ENCODE measurements at places on chromosomes 12 and 14.

GRCh38 chr14:100710391-100710790 lies 16.3 kb upstream of the DLK1 start:
- DNase-seq: no peak

- DNase-seq: no peak
Measured at GRCh38 chr12:15899282-15899870, 11.8 kb upstream of the DERA start.

DNA sequence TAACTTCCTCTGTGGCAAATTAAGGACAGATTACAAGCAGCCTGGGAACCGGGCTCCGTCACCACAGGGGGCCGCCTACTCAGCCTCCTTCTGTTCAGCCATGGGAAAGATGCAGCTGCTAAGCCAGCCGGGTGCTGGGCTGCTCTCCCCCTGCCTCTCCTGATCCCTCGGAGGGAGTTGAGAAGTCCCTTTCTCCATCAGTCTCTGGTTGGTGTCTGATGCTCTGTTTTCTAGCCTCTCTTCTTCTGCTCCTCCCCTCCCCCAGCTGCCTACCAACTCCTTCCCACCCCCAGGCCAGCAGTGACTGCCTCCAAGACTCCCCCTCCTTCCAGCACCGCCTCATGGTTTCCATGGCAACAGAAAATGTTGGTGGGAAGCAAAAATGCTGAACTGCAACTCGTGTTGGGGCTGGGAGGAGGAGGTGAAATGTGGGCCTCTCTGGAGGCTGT lies 486.7 kb downstream of the APAF1 start:
- DNase-seq: no peak

DNA sequence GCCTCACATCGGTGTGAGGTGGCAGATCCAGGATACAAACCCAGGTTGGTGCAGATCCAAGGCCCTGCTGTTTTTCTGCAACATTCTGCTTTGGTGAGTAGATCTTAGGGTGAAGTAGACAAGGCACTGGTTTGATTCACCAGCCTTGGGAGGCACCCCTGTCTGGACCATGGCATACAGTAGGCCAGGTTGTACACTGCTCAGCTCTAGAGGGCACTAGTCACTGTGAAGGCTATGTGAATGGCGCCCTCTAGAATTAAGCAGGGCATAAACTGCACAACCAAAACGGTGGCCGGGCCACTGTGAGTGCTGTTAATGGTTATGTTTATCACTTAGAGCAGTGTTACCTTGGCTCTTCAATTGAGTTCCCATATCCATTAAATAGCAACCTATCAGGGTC lies 280.6 kb upstream of the PWP1 start:
- DNase-seq: no peak

- DNase-seq: no peak
Measured at GRCh38 chr14:49975276-49975675, 82.4 kb downstream of the ARF6 start.

GRCh38 chr12:92462049-92462448 lies 240.7 kb upstream of the PLEKHG7 start:
- no peak for DNase-seq

GRCh38 chr14:48384821-48385220 lies 709.4 kb upstream of the MDGA2 start:
- DNase-seq: no peak

DNA sequence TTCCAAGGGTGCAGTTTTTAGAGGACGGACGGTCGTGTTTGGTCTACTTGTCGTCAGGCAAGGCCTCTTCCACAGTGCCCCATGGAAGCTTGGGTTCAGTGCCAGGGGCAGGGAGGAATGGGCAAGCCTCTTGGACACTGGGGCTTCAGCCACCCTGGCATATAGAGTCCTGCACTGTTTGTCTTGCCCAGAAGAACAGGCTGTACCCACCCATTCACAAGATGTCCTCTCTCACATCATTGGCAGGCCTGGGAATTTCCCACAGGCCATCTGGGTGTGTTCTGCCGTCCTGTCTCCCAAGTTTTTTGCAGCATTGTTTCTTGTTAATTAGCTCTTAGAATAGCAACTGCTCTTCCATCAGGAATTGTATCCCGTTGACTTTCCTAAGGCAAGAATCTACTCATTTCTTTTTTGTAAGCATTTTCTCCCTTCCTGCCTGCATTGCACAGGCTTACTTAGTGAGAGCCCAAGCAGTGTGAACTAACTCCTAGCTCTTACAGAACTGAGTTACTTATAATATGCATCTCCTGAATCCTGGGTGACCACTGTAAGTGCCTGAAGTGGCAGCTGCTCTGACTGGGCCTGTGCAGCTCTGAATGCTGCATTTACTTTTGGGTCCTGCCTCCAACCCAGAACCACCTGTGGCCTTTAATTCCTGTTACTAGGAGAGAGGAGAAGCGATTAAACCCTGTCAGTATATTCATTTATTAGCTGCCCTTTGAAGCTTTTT lies 149.4 kb upstream of the HIF1A start:
- no peak for DNase-seq

GRCh38 chr12:62865937-62866336 lies 69.0 kb downstream of the PPM1H start:
- no peak for DNase-seq

GRCh38 chr14:26833621-26834176 lies 235.9 kb upstream of the NOVA1 start:
- no peak for DNase-seq

- DNase-seq: no peak
Measured at GRCh38 chr12:107126796-107127481, 33.6 kb upstream of the CRY1 start.

- no peak for DNase-seq
Measured at GRCh38 chr12:68479261-68479895, 131.3 kb upstream of the RAP1B start.

DNA sequence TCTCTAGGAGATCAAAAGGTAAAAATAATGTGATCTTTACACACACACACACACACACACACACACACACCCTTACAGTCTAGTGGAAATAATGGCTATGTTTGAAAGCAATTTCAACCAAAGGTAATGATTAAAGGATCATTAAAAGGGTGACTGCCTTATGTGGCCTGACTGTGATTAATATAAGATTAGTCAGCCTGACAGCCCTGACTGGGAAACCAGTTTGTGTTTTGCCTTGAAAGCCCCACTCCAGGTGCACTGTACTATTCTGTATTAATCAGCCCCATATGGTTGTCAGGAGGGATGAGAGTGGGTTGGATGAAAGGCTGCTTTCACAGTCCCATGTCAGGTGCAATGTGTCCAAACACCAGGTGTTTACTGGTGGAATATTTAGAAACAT lies 10.5 kb downstream of the RASSF9 start:
- DNase-seq: no peak

GRCh38 chr14:63800083-63800482 lies 52.7 kb upstream of the SYNE2 start:
- DNase-seq: no peak

- DNase-seq: no peak
Measured at GRCh38 chr12:46783871-46784270, 41.9 kb downstream of the SLC38A4 start.

GRCh38 chr14:34436118-34436905 lies 25.7 kb downstream of the SPTSSA start:
- DNase-seq: no peak

DNA sequence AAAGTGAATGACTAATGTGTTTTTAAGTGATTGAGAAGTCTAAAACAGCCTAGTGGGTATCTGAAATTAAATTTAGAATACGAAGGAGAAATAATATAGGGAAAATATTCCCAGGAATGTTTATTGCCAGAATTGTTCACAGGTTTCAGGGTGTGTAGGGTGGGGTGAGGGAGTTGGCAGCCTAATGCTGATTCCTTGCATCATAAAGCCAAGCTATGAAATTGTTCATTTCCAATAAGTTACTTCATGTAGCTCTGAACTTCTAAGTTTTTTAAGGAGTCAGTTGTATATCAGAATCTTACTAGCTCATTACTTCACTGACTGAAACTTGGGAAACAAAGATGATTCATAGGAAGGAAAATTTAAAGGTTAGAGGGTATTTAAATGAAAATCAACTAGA lies 56.4 kb downstream of the RAB35 start:
- no peak for DNase-seq

DNA sequence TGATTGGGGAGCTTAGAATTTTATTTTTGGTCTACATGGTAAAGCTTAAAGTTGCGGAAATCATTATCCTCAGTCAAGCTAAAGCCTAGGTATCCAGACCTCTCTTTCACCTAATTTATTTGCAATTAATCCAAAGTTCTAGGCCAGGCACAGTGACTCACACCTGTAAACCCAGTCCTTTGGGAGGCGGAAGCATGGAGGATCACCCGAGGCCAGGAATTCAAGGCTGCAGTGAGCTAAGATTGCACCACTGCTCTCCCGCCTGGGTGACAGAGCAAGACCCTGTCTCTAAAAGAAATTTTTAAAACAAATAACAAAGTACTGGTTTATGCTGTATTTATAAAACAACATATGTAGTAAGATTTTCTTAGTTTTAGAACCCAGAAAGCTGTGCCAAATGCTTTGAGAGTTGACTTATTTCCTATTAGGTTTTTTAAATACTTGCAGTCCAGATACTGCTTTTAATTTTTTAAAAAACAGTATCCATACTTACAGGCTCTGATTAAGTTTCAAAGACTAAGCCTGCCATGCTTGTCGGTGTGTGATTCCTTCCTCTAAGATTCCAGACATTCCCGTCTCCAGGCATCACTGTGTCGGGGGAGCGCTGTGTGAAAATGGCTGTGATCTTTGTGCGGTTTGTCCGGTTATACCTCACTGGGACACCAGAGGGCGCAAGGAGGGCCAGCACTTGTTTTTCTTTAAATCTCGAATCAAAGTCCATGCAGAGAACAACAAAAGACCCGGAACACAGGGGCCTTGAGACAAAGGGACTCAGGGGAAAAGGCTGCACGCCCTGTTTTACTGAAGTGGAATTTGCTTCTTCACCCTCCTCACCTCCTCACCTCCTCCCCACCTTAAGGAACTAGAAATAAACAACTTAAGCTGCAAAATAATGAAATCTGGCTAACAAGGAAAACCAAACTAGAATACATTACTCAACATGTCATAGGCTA lies 24.6 kb upstream of the TMPO start:
- peak; percentile 56 for DNase-seq
